NCI-H2227 treated with DMSO at 0.1 percent for 48 hours (cell line): ENCODE measurements at places on chromosomes 13 and 19.
A peak's percentile ranks its signal among the peaks of the same experiment; 100 is the strongest.

- DNase-seq, result no peak
These were observed 135.0 kb downstream of the URI1 start for GRCh38 chr19:30076751-30077670.

- no peak for DNase-seq
These were observed 164.5 kb downstream of the RGCC start for GRCh38 chr13:41621716-41622431.

- DNase-seq, result no peak
These were observed 150.6 kb upstream of the RNF113B start for GRCh38 chr13:98327371-98328270.

DNA sequence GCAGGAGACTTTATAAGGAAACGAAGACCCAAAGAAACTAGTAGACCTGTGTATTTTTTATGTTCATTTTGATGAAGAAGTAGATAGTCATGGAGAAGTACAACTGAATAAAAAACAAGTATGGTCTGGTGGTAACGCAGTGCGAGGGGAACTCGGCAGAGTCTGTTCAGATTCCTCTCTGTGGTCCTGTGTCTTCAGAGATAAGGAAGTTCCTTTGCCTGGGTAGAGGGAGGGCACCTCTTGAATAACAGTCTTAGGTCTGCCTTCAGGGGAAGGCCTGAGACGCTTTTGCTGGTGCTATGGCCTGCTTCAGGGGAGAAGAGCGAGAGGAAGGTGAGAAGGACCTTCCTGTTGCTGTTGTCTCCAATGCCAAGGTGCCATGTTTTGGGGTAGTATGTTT is 25.9 kb upstream of the SLC46A3 start:
- DNase-seq, result no peak

DNA sequence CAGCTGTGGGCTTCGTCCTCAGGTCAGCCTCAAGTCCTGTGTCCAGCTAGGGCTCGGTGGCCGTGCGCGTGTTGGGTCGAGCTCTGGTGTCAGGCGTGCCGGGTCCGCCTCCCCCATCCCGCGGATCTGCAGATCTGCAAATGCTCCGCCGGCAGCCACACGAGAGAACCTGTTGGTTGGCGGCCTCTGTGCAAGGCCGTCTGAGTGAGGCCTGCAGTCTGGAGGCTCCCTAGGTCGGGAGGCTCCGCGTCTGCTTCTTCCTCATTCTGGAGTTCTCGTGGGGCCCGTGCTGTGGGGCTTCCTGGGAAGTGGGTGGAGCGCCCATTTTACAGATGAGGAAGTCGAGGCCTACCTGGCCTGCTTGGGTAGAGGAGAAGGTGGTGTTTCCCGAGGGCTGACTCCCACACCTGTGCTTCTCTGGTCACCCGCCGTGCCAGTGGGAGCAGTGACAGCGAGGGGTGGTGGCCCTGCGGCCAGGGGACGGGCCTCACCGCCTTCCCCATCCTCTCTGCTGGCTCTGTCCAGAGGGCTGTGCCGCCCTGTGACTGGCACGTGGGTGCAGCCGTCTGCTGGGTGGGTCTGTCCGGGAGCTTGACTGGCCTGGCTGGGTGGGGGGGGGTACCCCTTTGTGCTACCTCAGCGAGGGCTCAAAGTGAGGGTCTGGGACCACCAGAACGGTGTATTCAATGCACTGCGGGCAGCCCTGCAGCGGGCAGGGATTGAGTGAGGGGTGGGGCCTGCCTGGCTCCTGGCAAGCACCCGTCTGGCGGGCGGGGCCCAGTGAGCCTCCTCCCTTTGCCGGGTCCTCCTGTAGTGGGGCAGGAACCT is 3.3 kb downstream of the CSNK1G2 start:
- DNase-seq, result no peak

DNA sequence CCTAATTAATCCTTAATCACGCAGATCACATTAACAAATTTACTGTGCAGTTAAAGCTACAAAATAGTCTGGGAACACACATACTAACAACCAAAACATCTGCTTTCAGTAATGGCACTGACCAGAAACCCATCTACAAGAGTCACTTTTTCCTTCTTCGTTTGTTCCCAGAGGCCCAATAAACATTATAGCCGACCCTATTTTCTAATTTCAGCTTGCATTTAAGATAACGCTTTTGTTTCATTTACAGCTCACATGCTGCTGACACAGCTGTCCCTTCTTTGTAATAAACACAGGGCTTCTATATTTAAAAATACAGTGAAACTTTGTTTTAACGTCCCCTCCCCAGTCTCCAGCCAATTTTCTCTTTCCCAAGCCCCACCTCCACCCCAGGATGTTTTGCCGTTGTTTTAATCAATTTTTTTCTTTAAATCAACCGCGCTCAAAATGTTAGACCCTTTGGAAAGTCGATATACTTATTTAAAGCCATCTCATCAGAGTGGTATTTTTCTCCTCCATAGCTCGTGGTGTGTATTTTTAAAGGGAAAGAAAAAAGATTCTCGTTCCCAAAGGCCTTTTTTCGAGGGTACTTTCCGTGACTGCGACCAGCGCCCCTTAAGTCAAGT is 1.7 kb upstream of the WBP4 start:
- DNase-seq, result peak; percentile 68

DNA sequence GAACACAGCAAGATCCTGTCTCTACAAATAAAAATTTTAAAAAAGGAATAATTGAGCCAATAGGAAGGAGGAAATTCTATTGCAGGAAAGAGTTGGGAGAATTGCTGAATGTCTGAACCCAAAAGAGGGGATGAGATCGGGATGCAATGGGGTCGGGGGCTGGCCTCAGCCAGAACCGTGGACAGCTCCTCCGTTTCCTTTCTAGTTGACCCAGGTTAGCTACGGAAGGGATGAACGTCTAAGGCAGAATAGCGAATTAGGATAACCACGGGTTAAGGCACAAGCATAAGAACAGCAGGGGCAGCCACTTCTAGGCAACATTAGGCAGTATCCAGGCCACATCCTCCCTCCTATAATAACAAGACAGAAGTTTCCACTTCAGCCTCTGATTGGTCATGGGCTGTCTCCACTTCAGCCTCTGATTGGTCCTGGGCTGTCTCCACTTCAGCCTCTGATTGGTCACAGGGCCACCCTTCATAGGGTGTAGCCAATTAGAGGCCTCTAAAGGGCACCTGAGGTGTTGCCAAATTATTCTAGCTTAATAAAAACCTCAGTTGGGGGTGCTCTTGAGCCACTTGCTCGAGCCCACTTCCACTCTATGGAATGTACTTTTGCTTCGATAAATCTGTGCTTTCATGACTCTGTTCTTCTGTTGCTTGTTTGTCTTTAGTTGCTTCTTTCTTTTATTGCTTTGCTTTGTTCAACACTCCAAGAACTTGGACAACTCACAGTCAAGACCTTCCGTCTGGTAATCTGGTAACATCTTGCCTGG is 24.9 kb upstream of the TPM4 start:
- DNase-seq, result no peak

- DNase-seq, result no peak
These were observed 989 bp downstream of the TMEM145 start for GRCh38 chr19:42313840-42314755.
